ENCODE measurements at places on chromosomes 7 and 10.

GRCh38 chr10:86962136-86962980 is 4.0 kb downstream of the SNCG start:
- DNase-seq, result no peak

GRCh38 chr7:44471850-44472249 is 18.6 kb downstream of the NUDCD3 start:
- no peak for DNase-seq

DNA sequence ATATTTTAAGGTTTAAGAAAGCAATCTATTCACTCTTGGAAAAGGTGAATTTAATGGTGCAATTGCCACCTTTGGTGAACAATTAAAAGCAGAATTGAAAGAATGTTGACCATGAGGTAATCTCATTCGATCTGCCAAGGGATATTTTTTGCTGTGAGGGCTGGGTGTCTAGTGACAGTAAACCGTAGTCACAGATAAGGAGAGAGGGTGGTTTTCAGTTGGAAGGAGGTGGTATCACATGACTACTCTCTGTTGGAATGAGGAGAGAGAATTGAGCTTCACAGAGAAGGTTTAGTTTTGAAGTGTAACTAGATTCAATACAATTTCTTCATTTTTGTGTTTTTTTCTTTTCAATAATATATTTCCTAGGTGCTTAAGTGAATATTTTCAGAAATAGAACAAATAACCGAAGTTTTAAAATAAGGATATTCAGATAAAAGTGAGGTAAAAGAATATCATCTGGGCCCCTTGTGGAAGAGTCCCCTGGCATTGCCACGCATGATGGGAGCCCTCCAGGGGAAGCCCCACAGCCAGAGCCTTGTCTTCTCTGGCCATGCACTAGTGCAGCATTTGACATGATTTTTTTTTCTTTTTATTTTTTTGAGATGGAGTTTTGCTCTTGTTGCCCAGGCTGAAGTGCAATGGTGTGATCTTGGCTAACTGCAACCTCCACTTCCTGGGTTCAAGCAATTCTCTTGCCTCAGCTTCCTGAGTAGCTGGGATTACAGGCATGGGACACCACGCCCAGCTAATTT is 73.4 kb downstream of the GPR141 start:
- DNase-seq, result no peak

DNA sequence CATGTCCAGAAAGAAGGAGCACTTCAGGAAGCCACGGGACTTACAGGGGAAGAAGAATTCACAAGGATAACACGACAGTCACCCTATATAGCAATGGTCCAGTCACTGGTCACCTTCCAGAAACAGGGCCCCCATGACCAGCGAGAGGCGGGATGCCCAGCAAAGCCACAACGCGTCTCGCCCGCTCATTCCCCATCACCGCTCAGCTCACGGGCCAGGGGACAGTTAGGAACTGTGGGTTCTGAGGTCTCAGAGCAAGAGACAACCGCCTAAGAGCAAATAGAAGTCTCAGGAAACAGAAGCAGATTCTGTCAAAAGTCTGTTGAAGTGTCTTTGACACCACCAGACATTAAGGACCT is 71.9 kb downstream of the PROSER2 start:
- no peak for DNase-seq

DNA sequence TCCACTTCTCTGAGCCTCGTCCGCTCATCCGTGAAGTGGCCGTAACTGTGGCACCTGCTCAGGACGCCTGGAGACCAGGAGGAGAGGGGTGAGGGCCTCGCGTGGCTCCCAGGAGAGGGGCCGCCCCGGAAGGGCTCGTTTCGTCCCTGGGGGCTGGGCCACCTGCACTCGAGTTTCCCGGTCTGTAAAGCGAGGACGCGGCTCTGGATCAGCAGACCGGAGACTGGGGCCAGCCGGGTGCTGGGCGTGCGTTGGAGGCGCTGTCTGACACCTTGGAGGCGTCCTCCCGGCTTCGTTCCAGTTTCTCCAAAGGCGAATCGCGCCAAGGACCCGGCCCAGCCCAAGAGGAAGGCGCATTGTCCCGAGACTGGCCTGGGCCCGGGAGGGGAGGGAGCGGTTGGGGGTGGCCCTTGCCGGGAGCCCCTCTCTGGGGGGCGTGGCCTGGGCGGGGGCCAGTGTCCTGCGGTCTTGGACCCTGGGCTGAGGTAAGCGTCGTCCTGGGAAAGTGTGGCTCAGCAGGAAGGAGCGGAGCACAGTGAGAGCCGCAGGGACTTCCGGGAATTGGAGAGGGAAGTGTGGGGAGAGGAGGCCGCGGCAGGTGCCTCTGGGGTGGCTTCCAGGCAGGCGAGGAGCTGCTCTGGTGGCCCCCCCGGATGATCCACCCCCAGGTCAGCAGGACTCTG is 89.6 kb downstream of the FOXL3 start:
- no peak for DNase-seq

DNA sequence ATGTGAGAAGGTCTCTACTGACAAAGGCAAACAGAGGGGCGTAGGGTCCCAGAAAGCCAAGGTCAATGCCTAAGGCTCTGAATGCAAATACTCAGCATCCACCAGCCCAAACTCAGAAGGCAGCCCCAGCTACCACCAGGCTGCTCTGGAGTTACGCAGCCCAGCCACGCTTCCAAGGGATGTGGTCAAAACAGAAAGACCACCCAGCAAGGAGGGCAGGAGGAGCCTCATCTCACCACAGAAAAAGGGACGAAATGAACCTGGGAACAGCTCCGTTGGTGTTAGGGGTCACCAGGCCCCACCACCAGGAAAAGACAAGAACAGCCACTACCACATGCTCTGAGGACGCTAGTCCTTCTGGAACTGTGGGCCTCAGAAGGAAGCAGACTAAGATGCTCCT is 65.1 kb downstream of the CTBP2 start:
- no peak for DNase-seq

DNA sequence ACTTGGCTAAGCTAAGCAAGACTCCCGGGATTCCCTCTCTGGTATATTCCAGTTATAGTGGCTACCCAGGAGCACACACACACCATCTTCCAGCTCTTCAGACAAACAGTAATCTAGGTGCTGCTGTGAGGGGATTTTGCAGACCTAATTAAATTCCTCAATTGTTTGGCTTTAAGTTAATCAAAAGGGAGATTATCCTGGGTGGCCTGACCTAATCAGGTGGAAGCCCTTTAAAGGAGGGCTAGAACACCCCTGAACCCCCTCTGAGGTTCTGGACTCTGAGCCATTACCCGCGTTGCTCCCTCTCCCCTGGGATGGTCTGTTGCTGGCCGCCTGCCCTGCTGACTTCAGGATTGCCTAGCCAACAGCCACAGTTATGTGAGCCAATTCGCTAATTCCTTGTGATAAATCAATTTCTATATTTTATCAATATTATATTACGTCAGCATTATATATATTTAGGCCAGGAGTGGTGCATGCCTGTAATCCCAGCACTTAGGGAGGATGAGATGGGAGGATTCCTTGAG is 6.4 kb downstream of the SFXN2 start:
- DNase-seq, result no peak

- no peak for DNase-seq
Measured at GRCh38 chr7:35704261-35704660, 9.3 kb upstream of the HERPUD2 start.

GRCh38 chr7:16298221-16298620 is 123.1 kb downstream of the CRPPA start:
- no peak for DNase-seq

DNA sequence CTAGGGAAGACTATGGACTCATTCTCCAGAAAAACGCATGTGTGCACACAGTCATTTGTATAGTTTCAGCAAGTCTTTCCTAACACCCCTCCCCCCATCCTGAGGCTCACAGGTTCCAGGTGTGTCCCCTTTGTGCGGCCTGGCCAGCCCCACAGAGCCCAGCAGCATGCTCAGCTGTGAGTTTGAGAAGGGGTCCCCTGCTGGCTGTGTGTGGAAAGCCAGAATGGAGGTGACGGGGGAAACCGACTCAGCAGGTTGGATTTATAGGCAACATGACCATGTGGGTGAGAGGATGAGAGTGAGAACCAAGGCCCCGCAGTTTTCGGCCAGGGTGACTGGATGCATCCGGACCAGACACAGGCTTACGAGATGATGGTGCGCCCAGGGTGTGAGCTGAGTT is 9.9 kb downstream of the PTPRE start:
- no peak for DNase-seq

GRCh38 chr7:130461272-130461671 is 20.5 kb upstream of the CEP41 start:
- no peak for DNase-seq

- DNase-seq, result no peak
Measured at GRCh38 chr7:116741625-116742316, 69.8 kb downstream of the MET start.

- DNase-seq, result no peak
Measured at GRCh38 chr10:59968705-59969104, 62.3 kb upstream of the CCDC6 start.

DNA sequence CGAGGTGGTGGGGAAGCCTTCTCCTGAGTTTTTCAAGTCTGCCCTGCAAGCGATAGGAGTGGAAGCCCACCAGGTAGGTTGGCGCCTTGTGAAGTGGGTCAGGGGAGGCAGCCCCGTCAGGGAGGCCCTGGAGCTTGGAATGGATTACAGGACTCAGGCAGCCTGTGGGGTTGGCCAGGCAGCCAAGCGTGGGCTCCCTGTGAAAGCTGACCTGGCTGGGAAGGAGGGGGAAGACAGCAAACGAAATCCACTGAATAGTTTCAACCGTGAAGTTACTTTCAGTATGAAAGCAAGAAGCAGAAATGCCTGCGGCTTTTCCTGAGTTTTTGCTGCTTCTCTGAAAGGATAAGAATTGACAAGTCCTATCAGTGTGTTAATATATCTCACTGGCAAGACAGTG is 36.4 kb downstream of the LHPP start:
- no peak for DNase-seq

DNA sequence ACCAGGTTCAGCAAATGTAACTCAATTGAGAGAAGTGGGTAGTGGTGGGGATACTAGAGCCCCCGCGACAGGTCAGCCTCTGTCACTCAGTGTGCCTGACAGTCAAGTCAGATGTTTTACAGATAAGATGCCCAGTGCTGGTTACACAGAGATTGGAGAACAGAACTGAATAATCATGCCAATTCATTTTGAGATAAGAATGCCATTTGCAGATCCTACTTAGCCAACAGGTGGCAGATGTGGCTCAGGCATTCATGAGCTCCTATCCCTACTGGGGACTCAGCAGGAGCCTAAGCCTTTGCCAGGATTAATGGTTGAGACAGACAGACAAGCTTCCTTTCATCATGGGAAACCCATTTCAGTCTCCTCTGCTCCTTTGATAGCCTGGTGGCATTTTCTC is 137.8 kb downstream of the MAPK8 start:
- no peak for DNase-seq

DNA sequence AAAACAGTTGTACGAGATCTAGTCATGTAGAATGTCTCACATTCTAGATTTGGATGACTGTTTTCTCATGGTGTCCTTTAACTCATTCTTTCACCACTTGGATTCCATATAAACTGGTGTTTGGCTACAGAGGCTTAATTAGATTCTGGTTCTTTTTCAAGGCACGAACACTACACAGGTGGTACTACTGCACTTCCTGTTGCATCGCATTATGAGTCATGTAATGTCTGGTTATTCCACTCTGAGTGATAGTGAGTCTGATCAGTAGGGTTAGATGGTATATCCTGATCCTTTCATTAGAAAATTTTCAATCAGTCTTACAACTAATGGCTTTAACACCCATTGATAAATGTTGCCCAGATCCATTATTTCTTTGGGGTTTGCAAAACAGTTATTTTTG is 11.2 kb upstream of the AKAP9 start:
- DNase-seq, result no peak

GRCh38 chr10:33553748-33554571 is 219.5 kb upstream of the NRP1 start:
- no peak for DNase-seq

DNA sequence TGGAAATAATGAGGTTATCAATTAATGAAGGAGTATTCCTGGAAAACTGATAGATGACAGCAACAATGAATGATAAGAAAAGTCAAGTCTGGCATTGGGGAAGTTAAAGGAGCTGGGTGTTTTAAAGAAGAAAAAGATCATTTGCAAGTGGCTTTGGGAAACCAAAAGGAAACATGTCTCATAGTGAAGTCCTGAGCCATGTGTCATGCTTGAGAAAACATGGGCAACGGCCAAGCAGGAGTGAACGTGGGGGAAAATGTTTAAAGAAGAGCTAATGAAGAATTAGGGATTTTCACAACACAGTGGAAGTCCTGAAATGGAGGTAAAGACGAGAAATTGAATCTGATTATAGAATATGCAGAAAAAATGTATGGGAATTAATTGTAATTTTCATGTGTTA is 1383.2 kb upstream of the CELF2 start:
- DNase-seq, result no peak

DNA sequence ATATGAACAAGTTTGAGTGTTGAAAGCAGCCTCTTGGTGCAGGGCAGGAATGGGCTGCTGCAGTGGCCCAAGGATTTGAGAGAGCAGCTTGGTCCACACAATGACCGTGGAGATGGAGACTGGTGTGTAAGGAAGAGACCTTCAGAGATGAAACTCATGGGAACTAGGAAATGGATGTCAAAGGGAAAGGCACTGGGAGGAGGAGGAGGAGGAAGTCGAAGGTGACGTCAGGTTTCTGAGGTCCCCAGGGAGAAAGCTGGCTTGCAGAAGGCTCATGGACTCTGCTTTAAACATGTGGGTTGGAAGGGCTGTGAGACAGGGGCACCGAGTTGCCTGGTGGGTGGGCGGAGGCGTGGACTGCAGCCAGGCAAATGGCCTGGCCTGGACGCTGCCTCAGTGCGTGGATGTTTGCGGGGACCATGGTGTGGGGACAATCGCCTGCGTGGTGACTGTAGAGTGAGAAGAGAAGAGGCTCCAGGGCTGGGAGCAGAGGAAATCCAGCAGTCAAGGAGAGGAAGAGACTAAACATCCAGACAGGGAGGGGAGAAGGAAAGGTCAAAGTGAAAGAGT is 14.6 kb downstream of the C10orf71 start:
- DNase-seq, result no peak

GRCh38 chr7:70051726-70052125 is 453.5 kb downstream of the AUTS2 start:
- DNase-seq, result no peak

DNA sequence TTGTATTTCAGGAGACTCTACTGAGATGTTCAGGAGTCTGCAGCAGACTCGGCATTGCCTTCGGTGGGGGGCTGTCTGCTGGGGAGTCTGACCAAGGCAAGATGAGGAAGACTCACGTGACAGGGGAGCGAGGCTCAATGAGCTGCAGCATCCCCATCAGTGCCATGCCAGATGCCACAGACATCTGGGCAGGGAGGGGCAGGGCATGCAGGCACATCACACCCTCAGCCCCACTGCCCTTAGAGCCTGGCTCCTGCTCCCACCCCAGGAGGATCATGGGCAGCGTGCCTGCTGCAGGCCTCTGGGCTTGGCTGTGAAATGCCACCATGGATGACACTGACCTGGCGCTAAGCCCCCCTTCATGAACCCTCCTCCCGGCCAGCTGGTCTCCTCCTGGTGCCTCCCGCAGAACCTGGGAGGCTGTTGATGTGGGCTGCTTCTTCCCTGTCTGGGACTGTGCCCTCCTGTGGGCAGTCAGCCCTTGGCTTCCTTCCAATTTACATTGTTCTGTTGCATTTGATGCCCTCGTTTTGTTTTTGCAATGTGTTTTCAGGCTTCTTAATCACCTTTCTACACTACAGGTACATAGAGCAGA is 235.0 kb downstream of the PAXIP1 start:
- DNase-seq, result no peak
